ENCODE measurements at places on chromosomes 2 and 18.

GRCh38 chr2:20145497-20146193, 79.3 kb downstream of the SDC1 start:
- no peak for DNase-seq

GRCh38 chr2:236671896-236672562, 102.4 kb downstream of the ACKR3 start:
- DNase-seq = no peak

- no peak for DNase-seq
Observed at GRCh38 chr2:220279372-220279771, 651.9 kb downstream of the SLC4A3 start.

GRCh38 chr2:111135237-111135909, 14.7 kb downstream of the BCL2L11 start:
- DNase-seq = no peak

- DNase-seq = no peak
Observed at GRCh38 chr2:17461087-17461475, 57.2 kb downstream of the RAD51AP2 start.

- peak; percentile 27 for DNase-seq
Observed at GRCh38 chr2:241540771-241541561, 17.6 kb upstream of the BOK start.

GRCh38 chr2:177245010-177245422, 19.5 kb downstream of the NFE2L2 start:
- DNase-seq = no peak

DNA sequence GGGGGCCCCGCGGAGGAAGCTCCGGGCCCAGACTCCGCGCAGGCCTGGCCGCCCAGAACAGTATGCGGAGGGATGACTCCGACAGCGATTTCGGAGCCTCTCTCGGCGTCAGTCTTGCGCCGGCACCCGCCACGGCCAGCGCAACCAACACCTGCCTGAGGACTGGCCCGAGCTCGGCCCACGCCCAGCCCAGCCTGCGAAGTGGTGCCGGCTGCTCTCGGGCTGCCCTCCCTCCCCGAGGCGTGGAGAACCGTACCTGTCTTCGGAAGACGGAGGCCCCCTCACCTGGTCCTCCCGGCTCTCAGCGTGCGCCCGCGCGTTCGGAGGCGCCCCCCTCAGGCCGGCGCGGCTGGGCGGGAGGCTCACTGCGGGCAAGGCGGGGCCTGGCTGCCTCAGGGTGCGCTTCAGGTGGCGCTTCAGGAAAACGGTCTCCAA, at the start of gene M1AP:
Gene M1AP (minus strand): TSS at position 322 of the 435 bp plus-strand sequence. CDS start 8,055 bp downstream, outside the sequence.
- no peak for DNase-seq

- peak; percentile 6 for DNase-seq
Observed at GRCh38 chr2:180983468-180984242, 3.2 kb downstream of the UBE2E3 start.

All from activated CD4-positive, alpha-beta T cell treated with anti-CD3 and anti-CD28 coated beads, Interleukin-2, amount 50 U/mL, for 24 hours (primary cell).